ENCODE measurements at places on chromosomes 11 and 22. TPM values are rescaled to one million over a fixed set of nuclear protein-coding genes. Genes with fewer than 3 reads are reported as not detected.

The WNT7B gene
- total RNA-seq: not detected

The ACR gene
- 0.54 TPM for total RNA-seq

The FERMT3 gene
- total RNA-seq: 17.5 TPM

The OR52H1 gene
- not detected for total RNA-seq

The DEFB108B gene
- total RNA-seq: not detected

The OR51I2 gene
- total RNA-seq: not detected

The SGSM1 gene
- 47.5 TPM for total RNA-seq

The GUCY1A2 gene
- 3.5 TPM for total RNA-seq

The RNASEH2C gene
- 80.3 TPM for total RNA-seq

The GRAMD1B gene
- total RNA-seq: 4.1 TPM

The PANX3 gene
- not detected for total RNA-seq

The TPCN2 gene
- 11.1 TPM for total RNA-seq

The ANKK1 gene
- total RNA-seq: not detected

The SAA2 gene
- total RNA-seq: 0.59 TPM

The LSP1 gene
- 18.3 TPM for total RNA-seq

The TMEM132A gene
- total RNA-seq: 6.1 TPM

The LRRC75B gene
- total RNA-seq: 5.6 TPM

The DGAT2 gene
- total RNA-seq: 5.7 TPM

The DTX4 gene
- 1.6 TPM for total RNA-seq

The C11orf42 gene
- not detected for total RNA-seq

The TMPRSS5 gene
- total RNA-seq: 0.17 TPM

The CARD10 gene
- 11.4 TPM for total RNA-seq

The EIF1AD gene
- total RNA-seq: 19.3 TPM

The CHORDC1 gene
- 30.6 TPM for total RNA-seq

The MOV10L1 gene
- total RNA-seq: 0.53 TPM

The TSPAN32 gene
- 14.4 TPM for total RNA-seq

The RAG1 gene
- total RNA-seq: 0.88 TPM

The C22orf31 gene
- not detected for total RNA-seq

The SCUBE2 gene
- 1.6 TPM for total RNA-seq

The SLC16A8 gene
- 0.68 TPM for total RNA-seq

The SYTL2 gene
- 5.7 TPM for total RNA-seq

The GLYATL1B gene
- total RNA-seq: not detected

The OR8B12 gene
- total RNA-seq: not detected

The MUC15 gene
- not detected for total RNA-seq

The TRPM5 gene
- not detected for total RNA-seq

The MMP8 gene
- not detected for total RNA-seq

The SEPTIN3 gene
- total RNA-seq: 0.39 TPM

The LRRC32 gene
- total RNA-seq: 47.1 TPM

The CRYBB3 gene
- not detected for total RNA-seq

The EHF gene
- 0.47 TPM for total RNA-seq

The IGLL1 gene
- not detected for total RNA-seq

The MMP11 gene
- 2.8 TPM for total RNA-seq

The RFPL3 gene
- total RNA-seq: not detected

The PGA4 gene
- total RNA-seq: 7.4 TPM

The MUC5AC gene
- total RNA-seq: not detected

The MYEOV gene
- total RNA-seq: 0.11 TPM

The RAPSN gene
- 0.42 TPM for total RNA-seq

The GLB1L3 gene
- total RNA-seq: not detected

The CARD16 gene
- 11.0 TPM for total RNA-seq

The PHLDA2 gene
- total RNA-seq: 0.74 TPM

The ROBO3 gene
- 9.9 TPM for total RNA-seq

The OR52A1 gene
- total RNA-seq: not detected

The PNPLA5 gene
- not detected for total RNA-seq

The CHRDL2 gene
- 11.8 TPM for total RNA-seq

The VSIG10L2 gene
- not detected for total RNA-seq

The MIF gene
- total RNA-seq: 364 TPM

The SUN2 gene
- total RNA-seq: 123 TPM

The NLRP14 gene
- total RNA-seq: not detected

The RHOD gene
- 34.2 TPM for total RNA-seq
